ENCODE measurements at places on chromosomes 2 and 18.

DNA sequence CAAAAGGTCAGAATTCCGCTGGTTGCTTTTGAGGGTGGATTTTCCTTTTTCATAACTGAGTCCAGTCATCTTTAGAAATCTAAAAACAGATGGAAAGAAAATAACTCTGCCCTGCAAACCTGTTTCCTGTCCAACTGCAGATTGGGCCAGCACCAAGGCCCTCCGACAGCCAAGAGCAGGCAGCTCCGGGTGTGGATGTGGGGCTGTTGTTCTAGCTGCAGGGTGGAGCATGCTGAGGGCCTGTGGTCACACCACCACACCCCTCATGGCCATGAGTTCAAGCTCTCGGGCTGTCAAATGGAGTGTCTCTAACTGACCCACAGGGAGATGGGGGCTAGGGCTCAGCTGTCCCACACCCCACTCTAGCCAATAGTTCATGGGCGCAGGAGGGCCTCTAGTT is 69.3 kb upstream of the BZW1 start:
- DNase-seq: peak; percentile 26

DNA sequence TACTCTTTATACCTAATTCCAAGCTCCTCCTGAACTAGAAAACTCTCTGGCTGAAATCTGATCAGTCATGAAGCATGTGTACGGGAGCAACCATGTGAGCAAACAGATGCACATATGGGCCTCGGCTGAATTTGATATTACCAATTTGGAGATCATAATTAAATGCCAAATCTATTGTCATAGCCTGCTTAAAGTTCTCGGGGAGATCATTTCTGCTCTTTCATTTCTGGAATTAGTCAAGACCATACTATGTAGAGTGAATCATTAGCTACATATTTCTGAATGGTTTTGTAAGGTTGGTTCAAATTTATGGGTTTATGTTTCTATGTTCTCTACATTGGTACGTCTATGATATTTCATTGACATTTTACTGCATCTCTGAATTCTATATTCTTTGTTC is 205.5 kb downstream of the UBE2E3 start:
- DNase-seq: peak; percentile 56

GRCh38 chr2:96176661-96177060 is 31.4 kb upstream of the DUSP2 start:
- no peak for DNase-seq

DNA sequence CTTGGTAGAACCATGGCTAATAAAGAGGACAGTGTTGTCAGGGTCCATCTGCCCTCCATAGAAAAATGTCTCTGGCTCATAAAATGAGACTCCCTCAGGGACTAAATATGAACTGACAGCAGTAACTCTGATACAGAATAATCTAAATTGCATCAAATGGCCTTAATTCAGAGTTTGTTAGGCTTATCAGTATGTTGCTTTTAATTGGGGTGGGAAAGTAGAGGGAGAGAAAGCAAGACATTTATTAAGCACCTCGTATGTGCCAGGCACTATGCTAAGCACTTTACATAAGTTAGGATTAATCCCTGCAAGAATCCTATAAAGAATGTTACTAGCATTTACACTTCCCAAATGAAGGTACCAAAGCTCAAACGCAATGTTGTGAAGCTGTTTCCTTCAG is 115.2 kb downstream of the MMADHC start:
- DNase-seq: no peak

DNA sequence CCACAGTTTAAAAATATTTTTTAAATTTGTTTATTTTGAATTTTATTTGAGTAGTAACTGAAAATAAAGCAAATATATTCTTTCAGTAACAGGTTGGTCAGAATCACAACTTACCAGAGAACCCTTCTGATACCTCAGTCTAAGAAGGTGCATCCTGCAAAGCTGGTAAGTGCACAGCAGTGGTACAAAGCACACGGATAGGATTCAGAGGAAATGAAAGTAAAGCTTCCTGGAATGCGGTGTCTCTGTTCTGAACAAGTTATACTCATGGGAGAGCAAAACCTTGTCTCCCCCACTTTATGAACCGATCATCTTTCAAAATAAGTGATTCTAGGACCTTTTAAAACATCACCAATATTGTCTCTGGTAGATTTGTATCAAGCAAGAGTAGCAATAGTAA is 398.3 kb downstream of the TMX3 start:
- DNase-seq: peak; percentile 46

GRCh38 chr18:31965316-31965970 is 22.5 kb upstream of the TRAPPC8 start:
- DNase-seq: no peak

DNA sequence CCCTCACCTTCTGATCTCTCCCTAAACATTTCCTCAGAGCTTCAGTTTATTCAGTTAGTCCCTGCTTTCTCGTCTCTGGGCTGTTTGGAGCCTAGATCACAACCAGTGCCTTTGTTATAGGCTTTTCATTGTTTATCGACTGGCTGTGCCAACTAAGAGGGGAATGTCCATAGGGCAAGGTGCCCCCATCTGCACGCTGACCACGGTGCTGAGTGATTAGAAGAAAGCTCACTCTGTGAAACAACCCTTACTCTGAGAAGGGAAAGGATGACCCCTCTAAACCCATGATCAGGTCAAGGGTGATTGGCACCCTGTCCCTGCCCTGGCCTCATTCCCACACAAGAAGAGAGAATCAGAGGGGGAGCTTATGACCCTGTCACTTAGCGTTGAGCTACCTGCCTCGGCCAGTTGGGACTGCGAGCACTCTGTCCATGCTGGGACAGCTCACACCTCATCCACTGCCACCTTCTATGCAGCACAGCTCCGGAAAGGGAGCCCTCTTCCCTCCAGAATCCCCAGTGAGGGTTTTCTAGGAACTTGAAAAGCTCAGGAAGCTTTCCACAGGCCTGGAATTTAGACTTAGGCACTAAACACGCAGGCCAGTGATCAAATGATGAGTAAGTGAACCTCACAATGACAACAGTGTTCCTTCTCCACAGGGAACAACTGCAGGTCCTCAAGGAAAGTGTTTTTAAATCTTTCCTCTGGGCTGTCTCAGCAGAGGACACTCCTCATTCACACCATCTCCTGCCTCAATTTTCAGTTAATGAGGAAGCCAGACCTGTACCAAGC is 2.3 kb upstream of the ACTG2 start:
- no peak for DNase-seq

- DNase-seq: peak; percentile 60
These were observed 68.8 kb downstream of the LTBP1 start for GRCh38 chr2:33015421-33016142.

GRCh38 chr2:212970132-212970531 is 181.3 kb downstream of the IKZF2 start:
- DNase-seq: peak; percentile 39

DNA sequence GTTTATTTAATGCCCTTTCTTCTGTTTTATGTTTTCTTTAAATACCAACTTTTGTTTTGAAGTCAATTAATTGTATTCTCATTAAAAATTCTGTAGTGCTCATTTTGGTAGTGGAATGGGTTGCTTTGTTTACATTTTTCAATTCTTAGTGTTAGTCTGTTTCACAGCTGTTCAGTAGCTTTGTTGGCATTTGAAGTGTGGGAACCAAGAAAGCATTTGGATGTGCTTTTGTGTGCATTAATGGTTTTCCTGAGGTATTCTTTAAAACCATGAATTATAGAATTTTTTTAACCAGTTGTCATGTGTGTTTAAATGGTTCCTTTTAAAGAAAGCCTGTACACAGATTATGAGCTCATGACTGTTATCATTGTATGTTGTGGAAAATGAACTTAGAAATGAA is 19.7 kb downstream of the MIB1 start:
- peak; percentile 47 for DNase-seq

- no peak for DNase-seq
These were observed 36.7 kb downstream of the NCK2 start for GRCh38 chr2:105781274-105781978.

- peak; percentile 0 for DNase-seq
These were observed 100.5 kb upstream of the MEIS1 start for GRCh38 chr2:66334237-66335029.

DNA sequence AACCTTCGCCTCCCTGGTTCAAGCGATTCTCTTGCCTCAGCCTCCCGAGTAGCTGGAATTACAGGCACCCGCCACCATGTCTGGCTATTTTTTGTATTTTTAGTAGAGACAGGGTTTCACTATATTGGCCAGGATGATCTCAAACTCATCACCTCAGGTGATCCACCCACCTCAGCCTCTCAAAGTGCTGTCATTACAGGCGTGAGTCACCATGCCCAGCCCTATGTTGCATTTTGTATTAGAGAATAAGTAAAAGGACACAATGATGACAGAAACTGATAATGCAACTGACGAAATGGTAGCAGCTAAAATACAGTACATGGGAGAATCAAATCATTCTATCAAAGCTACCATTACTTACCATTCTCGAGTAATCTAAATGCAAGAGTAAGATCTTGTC is 276.7 kb downstream of the DSEL start:
- DNase-seq: no peak

GRCh38 chr2:70553584-70554337 is at the start of gene TGFA:
TSS of gene TGFA (minus strand) at chr2:70553826. CDS start at chr2:70553767, 59 bp downstream.
- DNase-seq: peak; percentile 14

DNA sequence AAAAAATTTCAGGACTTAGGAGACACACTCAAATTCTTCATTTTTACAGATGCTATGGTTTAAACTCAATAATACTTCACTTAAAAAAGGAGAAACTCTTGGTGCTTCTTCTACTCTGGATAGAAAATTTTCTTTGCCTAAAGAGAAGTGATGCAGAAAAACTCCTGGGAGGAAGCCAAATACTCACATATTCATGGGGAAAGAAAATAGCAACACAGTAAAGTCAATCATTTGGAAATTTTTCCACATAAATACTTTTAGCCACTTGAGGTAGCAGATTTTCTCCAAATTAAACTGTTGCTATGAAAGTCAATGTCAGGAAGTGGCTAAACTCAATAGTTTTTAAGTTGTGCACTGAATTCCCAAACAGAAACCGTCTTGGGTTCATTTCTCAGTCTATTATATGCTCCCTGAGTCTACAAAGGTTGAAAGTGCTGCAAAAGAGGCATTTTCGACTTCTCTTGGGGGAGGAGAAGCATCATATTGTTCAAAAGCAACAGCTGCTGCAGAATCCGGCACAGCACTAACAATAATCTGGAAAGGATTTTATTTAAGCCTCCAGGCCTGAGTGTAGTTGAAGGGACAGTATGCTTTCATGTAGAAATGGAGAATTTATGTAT is 81.1 kb downstream of the UPP2 start:
- no peak for DNase-seq

Measured in fibroblast of upper back skin (primary cell).